ENCODE measurements at places on chromosomes 11 and 22. TPM values are rescaled to one million over a fixed set of nuclear protein-coding genes. Genes with fewer than 3 reads are reported as not detected.

- no peak overlapping the region for H3K4me3 ChIP-seq
- H3K27ac ChIP-seq = no peak overlapping the region
- H3K27me3 ChIP-seq = no peaks in the 10 kb centered on the region
- DNase-seq = no peak
- no peaks in the 10 kb centered on the region for H3K36me3 ChIP-seq
Measured at GRCh38 chr22:38464992-38465672, 2.8 kb upstream of the KDELR3 start.

DNA sequence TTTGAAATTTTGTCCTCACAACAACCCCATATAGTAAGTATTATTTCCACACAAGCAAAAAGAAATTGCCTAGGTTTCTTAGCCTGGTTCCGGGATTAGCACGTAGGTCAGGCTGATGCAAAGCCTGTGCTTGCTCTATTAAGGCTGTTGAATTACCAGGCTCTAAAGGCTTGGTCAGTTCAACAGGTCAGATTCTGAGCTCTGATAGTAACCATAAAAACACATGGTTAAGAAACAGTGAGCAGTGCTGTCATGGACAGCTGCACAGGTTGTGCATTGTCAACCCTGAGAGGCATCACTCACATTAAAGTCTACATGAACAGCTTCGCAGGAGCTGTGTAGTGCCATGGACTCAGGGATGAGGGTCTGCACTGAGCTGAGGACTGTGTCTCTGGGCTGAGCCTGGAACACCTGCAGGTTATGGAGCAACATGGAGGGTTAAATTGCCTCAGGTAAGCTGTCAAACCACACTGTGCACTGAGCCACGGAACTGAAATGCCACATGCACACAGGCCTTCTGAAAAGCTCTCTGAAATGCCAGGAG lies 98.0 kb downstream of the PIWIL4 start:
- no peak overlapping the region for H3K27ac ChIP-seq
- no peaks in the 10 kb centered on the region for H3K4me1 ChIP-seq
- H3K27me3 ChIP-seq = no peaks in the 10 kb centered on the region
- no peak for DNase-seq

Gene NCF4
- total RNA-seq = 4.4 TPM

GRCh38 chr11:6926208-6927029 lies at the start of gene ZNF215:
Gene ZNF215 (plus strand): TSS chr11:6926426. CDS start chr11:6932273, 5,847 bp downstream.
- peak; percentile 51 for DNase-seq
- H3K27ac ChIP-seq = peak within 1 kb of the TSS; percentile 39
- H3K27me3 ChIP-seq = no peaks in the 10 kb centered on the region
- no peaks in the 10 kb centered on the region for H3K36me3 ChIP-seq

DNA sequence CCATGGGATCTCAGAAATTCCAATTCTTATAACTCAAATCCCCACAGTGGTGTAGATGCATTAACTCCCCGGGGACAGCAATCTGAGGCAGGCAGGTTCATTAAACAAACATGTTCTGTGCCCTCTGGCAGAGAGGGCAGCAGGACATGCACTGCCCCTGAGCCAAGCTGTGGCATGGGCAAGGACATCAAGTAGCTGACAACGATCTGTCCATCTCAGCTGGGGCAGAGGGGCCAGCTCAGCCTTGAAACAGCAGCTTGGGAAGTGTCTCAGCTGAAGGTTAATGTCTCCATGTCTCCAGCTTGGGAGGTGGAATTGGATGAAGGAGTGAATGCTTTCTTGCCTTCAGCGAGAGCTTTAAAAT lies 13.6 kb downstream of the TMEM25 start:
- peaks cover 31% of the 10 kb centered on the region for H3K4me1 ChIP-seq
- DNase-seq = peak; percentile 67
- H3K27ac ChIP-seq = peak overlapping the region; percentile 81
- H3K36me3 ChIP-seq = no peaks in the 10 kb centered on the region
- no peak overlapping the region for H3K4me3 ChIP-seq

Gene E2F8
- 0.20 TPM for total RNA-seq

DNA sequence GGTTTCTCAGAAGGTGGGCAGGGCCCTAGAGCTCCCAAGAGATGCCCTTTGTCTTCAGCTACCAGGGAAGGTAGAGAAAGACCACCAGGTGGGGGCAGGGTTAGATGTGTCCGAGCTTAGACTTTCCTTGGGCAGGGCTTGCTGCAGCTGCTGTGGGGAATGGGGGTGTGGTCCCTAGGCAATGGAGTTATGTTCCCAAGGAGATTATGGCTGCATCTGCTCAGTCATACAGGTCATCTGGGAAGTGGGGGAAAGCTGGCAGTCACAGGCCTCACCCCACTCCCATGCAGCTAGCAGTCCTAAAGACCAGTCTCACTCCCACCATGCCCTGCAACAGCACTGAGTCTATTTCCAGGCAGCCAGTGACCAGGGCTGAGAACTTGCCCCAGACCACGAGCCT lies 29.5 kb downstream of the MMP27 start:
- no peak overlapping the region for H3K27ac ChIP-seq
- no peak overlapping the region for H3K4me3 ChIP-seq
- DNase-seq = no peak

- H3K36me3 ChIP-seq = no peaks in the 10 kb centered on the region
- DNase-seq = no peak
- peak overlapping the region; percentile 94 for H3K4me3 ChIP-seq
- peaks cover 12% of the 10 kb centered on the region for H3K4me1 ChIP-seq
Measured at GRCh38 chr11:18527512-18527911, 770 bp upstream of the TSG101 start.

All from right lobe of liver (tissue), 6 donors.